CD14-positive monocyte (primary cell): ENCODE measurements at places on chromosomes 6 and 20.

GRCh38 chr20:48585061-48585870 is 242.5 kb downstream of the PREX1 start:
- H3K4me3 ChIP-seq = no peak overlapping the region
- no peaks in the 10 kb centered on the region for H3K36me3 ChIP-seq
- DNase-seq = no peak
- H3K27ac ChIP-seq = no peak overlapping the region
- no peaks in the 10 kb centered on the region for H3K4me1 ChIP-seq

DNA sequence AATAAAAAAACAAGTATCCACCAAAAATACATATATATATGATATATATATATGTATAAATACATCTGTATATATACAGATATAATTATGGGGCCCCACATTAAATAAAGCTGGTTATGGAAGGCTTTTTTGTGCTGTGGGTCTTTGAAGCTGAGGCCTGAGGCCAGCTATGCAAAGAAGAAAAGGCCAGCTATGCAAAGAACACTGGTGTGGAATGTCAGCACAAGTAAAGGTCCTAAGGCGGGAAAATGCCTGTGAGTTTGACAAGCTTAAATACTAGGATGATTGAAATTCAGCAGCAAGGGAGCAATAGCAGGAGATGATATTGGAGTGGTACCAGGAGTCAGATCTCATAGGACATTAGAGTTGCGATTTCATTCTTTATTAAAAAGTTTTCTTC is 25.2 kb downstream of the ADGRF1 start:
- no peak overlapping the region for H3K4me3 ChIP-seq
- no peaks in the 10 kb centered on the region for H3K36me3 ChIP-seq
- no peak overlapping the region for H3K27ac ChIP-seq
- H3K4me1 ChIP-seq = no peaks in the 10 kb centered on the region
- H3K27me3 ChIP-seq = no peaks in the 10 kb centered on the region

- no peak overlapping the region for H3K4me3 ChIP-seq
- no peak overlapping the region for H3K27ac ChIP-seq
- no peaks in the 10 kb centered on the region for H3K27me3 ChIP-seq
- DNase-seq = no peak
These were observed 28.9 kb downstream of the GPRC6A start for GRCh38 chr6:116799945-116800344.

GRCh38 chr20:37938181-37938750 is 35.3 kb downstream of the VSTM2L start:
- no peaks in the 10 kb centered on the region for H3K27me3 ChIP-seq
- no peaks in the 10 kb centered on the region for H3K36me3 ChIP-seq
- no peak for DNase-seq
- H3K4me1 ChIP-seq = no peaks in the 10 kb centered on the region
- H3K27ac ChIP-seq = no peak overlapping the region

GRCh38 chr6:1893470-1894130 is 283.9 kb downstream of the FOXC1 start:
- no peaks in the 10 kb centered on the region for H3K36me3 ChIP-seq
- no peak for DNase-seq
- no peak overlapping the region for H3K4me3 ChIP-seq
- H3K27me3 ChIP-seq = no peaks in the 10 kb centered on the region
- no peak overlapping the region for H3K27ac ChIP-seq

DNA sequence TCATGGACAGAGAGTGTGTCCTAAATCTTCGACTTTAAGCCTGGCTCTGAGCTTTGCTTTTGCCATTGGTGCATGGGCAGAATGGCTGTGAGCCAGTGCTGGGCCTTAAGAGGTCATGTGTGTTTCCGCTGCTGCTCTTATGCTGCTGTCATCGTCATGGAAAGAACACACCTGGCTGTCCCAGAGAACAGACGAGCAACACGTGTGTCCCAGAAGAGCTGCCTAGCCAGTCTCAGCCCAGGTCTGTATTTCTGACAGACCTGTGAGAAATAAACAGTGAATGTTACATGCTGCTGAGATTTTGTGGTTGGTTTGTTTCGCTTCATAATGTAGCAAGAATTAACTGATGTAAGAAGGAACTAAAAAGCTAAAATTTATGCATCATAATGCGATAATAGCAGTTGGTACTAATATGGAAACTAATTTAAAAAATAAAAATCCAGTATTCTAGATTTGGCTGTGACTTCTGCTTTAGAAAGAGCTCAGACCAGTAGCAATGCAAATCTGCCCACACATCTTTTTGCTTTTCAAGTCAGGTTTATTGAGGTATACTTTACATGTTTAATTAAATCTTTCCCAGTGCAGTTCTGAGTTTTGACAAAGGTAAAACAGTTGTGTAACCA is 11.5 kb upstream of the SCP2D1 start:
- H3K27me3 ChIP-seq = no peaks in the 10 kb centered on the region
- H3K36me3 ChIP-seq = no peaks in the 10 kb centered on the region
- H3K4me1 ChIP-seq = no peaks in the 10 kb centered on the region
- H3K27ac ChIP-seq = no peak overlapping the region

GRCh38 chr20:56323206-56323605 is 35.6 kb upstream of the FAM210B start:
- no peak overlapping the region for H3K4me3 ChIP-seq
- H3K36me3 ChIP-seq = no peaks in the 10 kb centered on the region
- H3K4me1 ChIP-seq = no peaks in the 10 kb centered on the region

DNA sequence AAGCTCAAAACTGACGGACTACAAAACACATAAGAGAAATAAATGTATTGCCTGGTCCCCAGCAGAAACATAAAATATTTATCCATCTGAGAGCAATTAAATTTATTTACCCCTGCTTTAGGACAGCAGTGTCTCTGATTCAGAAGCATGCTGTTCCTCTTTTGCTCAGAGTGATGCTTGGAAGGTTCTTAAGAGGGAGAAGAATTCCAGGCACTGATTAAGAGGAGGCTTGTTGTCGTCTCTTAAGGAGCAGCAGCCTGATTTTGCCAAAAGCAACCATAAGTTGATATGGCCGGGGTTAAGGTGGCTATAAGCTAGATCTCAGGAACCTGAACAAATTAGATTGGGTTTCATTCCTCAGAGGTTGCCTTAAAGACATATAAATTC is 25.8 kb downstream of the CAP2 start:
- no peak overlapping the region for H3K4me3 ChIP-seq
- no peaks in the 10 kb centered on the region for H3K4me1 ChIP-seq
- H3K27ac ChIP-seq = no peak overlapping the region
- no peaks in the 10 kb centered on the region for H3K36me3 ChIP-seq
- H3K27me3 ChIP-seq = no peaks in the 10 kb centered on the region
- DNase-seq = no peak

GRCh38 chr6:169729961-169730360 is 5.7 kb upstream of the PHF10 start:
- no peak overlapping the region for H3K27ac ChIP-seq
- peaks cover 2% of the 10 kb centered on the region for H3K27me3 ChIP-seq
- peaks cover 8% of the 10 kb centered on the region for H3K4me1 ChIP-seq
- no peaks in the 10 kb centered on the region for H3K36me3 ChIP-seq
- no peak overlapping the region for H3K4me3 ChIP-seq

DNA sequence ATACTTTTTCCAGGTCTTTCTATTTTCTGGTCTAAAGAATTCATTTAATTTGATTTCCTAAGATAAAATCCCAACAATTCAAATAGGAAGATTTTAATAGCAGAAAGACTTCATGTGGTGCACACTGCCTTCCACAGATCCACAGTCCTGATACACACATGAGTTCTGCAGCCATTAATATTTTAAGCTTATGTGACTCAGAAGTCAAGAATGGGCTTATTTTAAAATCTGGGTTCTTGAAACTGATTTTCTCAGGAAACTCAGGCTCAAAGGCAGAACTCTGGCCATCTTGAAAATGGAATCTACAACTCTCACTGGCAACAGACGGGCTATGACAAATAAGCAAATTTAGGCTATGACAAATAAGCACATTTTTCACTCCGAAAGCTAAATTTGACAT is 88.2 kb downstream of the COL12A1 start:
- no peak overlapping the region for H3K4me3 ChIP-seq
- no peak overlapping the region for H3K27ac ChIP-seq
- no peaks in the 10 kb centered on the region for H3K4me1 ChIP-seq
- H3K27me3 ChIP-seq = no peaks in the 10 kb centered on the region
- no peaks in the 10 kb centered on the region for H3K36me3 ChIP-seq
- no peak for DNase-seq

GRCh38 chr6:10621213-10621612 is 73.2 kb downstream of the C6orf52 start:
- H3K4me3 ChIP-seq = no peak overlapping the region
- peaks cover 33% of the 10 kb centered on the region for H3K36me3 ChIP-seq
- DNase-seq = no peak
- H3K27me3 ChIP-seq = no peaks in the 10 kb centered on the region
- no peak overlapping the region for H3K27ac ChIP-seq
